Activated T-helper 2 cell treated with anti-CD3 and anti-CD28 coated beads, Interferon-gamma antibody, Interleukin-2, Interleukin-4, amounts not matched to agents 10 μg/mL and 5 μg/mL and 100 μg/mL, durations not matched to agents 14 hours and 24 hours and 36 hours (primary cell): ENCODE measurements at places on chromosomes 5 and 9.

GRCh38 chr5:14256026-14256690 is 113.0 kb downstream of the TRIO start:
- DNase-seq: no peak

DNA sequence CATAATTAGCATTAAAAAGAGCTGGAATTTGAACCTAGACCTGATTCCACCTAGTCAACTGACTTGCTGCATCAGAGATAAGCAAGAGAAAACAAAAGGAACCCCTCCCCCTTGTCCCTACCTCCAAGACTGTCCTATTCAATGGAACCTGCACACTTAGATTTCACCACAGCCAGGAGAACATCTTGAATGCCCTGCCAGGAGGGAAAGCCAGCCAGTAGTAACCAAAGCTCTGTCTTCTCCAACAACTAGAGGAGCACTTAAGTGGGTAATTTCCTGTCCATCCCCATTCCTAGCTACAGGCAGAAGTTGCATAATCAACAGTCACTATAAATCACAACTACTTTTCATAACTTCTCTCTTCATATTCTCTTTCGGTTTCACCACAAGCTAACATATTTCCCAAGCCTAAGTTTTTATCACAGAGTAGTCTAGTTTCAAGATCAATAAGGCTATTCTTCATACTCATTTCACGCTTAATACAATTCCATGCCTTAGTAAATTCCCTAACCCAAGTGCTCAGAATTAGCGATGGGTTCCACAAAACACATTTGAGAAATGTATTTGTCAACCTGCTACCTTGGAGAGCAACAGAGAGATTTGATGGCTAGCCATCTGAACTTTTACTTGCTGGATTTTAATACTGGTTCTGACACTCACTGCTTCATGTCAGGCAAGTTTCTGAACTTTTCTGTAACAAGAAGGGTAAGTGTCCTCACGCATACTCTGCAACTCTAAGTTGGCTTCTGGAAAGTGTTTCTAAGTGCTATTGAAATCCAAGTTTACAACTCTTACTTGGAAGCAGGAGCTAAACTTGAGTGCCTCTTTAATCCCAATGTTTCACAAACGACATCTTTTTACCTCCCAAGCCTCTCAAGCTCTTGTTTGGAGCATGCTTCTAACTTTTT is 2.0 kb downstream of the DENND1A start:
- no peak for DNase-seq

DNA sequence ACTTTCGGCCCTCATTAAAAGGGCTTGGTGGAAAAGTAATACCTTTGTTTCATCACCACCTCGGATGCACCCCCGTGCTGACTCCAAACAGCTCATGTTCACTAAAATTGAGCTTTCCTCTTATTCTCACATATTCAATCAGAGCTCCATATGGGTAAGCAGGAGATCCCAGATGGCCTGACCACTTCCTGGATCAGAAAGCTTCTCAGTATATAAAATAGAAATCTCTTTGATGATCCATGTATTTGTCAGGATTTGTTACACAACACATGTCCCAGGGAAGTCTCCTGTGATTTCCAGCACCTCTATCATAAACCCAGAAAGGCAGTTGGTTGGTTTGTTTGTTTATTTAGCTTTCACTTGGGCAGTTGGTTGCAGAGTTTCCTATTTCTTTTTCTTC is 402.0 kb downstream of the MLLT3 start:
- no peak for DNase-seq

- no peak for DNase-seq
Measured at GRCh38 chr9:136668983-136669790, 6.5 kb downstream of the EGFL7 start.

DNA sequence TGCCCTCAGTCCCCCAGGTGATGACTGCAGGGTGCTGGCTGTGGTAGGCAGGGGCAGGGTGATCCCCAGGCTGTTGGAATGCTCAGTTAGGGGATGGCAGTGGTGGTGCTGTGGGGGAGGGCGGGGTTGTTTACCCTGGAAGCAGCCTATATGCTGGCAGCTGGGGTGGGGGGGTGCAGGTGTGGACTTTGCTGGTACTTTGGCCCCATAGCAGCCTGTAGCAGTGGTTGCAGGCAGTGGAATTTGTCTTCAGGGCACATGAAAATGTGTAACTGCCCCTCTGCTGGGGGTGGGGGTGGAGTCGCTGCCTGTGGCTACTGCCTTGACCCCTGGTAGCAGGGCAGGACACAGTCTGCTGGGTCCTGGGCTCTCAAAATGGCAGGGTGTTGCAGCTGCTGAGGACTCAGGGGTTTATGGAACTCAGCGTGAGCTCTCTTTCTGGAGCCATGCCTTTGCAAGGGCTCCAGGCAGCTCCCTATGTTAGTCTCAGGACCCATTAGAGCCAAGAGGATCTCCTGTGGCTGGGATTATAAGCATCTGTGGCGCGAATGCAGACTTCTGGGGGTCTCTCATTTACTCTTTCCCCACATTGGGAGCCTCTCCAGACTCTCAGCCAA is 65.0 kb downstream of the RMI1 start:
- DNase-seq: no peak

GRCh38 chr5:120457839-120458507 is 6.1 kb upstream of the PRR16 start:
- peak; percentile 58 for DNase-seq

DNA sequence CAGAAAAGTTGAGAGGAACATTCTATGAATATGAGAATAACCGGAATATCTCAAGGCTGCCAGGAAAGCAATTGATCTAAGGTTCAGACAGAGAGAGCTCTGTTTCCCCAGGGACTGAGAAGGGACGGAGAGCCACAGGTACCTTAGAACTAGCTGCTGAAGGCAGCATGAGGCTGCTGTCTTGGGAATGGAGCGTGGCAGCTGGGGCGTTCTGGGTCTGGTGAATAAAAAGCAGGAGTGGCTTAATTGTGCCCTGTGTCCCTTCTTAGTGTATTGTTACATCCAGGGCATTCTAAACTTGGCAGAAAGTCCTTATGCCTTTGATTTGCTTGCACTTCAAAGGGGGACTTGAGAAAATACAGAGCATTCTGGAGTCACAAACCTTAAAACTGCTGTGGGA is 434.5 kb downstream of the KDM4C start:
- no peak for DNase-seq

DNA sequence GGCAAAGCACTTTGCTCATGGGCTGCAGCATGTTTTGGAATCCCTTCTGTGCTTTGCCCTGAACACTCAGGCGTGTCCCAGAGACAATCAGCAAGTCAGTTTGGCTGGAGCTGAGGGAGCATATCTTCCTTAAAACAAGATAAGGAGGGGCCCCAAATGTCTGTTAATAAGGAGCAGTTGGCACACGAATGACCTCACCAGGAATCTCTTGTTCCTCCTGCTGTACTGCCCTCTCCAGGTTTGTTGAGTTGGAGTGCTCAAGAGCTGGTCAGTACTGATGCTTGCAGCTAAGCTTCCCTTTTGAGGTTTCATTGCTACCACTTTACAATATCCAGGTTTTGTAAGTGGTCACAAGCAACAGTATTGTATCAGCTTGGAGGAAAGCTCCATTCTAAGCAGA is 101.3 kb upstream of the EGFLAM start:
- no peak for DNase-seq

DNA sequence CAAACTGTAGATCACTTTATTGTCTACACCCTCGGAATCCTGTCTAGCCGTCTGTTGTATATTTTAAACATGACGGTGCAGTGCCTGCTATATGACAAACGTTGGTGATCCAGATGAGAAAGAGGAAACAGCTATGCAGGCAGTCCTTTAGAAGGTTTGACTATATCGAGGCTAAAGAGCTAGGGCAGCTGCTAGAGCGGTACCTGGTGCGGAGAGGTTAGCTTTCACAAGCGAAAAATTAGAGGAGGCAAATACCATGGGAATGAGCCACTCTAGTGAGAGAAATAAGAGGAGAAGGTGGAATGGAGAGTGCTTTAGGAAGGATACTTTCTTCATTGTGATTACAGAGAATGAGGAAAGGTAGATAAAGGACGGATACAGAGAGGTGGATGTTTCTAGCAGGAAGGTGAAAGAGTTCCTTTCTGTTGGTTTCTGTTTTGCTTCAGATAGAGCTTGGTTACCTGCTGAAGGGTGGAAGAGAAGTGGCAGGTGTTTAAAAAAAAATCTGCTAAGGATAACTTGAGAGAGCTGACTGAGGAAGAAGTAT is 959 bp upstream of the FBXL17 start:
- DNase-seq: no peak

DNA sequence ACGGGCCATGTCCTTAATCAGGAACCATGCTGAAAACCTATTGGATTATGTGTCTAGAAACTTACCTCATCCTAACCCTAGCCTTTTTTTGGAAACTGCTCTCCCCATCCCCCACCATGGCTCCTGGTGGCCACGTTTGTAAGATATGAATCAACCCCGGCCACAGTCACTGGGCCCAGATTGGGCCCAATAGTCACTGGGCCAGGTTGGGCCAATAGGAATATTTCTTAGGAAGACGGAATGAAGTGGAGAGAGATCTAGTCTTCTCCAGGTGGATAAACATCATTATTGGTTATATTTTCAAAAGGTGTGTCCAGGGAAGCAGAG is 468.7 kb downstream of the ARHGEF28 start:
- DNase-seq: no peak

DNA sequence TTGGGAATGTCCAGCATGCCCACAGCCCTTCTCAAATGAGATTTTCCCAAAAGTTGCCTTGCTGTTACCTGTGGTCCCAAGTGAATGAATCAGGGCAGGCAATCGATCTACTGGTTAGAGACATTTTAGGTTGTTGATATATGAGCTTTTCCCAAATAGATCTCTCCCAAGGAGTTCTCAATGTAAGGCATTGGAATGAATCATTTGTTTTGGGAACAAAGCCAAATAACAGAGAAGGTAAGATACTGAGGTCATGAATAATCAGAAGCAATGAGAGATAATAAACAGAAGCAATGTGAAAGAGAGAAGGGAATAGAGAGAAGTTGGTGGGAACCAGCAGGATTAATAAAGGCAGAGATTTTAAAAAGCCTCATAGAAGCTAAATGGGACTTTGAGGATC is 93.6 kb upstream of the FER start:
- no peak for DNase-seq

DNA sequence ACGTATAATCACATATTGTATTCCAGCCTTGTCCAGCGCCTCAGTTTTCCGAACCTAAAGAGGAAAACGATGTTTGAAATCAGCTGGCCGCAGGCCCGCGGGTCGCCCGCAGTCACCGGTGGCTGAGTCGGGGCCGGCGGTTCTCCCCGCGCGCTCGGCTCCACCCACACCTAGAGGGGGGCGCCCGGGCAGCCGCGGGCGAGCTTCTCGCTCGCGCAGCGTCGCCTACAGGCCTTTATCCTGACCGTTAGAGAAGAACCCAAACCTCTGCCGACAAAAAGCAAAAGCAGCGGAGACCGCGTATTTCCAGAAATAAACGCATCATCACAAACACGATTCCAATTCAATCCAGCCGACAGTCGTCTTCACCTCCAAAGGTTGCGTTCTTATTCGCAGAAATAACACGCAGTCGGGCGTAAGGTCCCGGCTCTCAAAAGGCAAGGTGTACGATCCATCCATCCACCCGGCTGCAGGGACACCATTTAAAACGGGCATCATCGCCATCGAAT is 725 bp upstream of the NIPBL start:
- DNase-seq: peak; percentile 72

DNA sequence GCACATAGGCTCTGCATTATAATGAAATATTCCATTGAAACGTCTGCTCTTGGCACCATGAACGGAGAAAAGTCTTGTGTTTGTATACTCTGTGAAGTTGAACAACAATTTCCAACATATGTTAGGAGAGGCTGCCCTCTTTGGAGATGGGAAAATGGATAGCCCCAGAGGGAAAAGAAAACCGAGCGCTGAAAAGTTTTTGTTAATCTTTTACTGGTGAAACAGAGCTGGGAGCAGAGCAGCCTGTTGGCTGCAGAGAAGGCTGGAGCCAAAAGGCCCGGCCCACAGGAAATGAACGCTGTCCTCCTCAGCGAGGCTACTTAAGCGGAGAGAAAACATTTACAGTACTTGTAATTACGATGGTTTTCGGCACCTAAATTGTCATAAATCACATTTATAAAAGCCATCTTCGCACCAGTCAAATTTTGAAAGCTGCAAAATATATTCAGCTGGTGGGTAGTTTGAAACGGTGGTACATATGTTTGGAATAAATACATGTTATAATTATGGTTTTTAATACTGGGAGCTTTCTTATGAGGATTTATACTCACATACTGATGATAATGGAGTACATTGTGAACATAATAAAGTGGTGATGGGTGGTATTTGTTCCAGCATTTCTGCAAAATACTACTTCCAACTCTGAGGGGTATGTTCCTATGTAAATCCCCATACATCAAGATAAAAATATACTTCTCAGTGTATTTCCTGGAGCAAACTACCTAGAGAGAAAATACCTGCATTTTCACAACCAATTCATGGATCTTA is 129.6 kb upstream of the CNTLN start:
- DNase-seq: no peak

- no peak for DNase-seq
Measured at GRCh38 chr5:79568632-79569190, 43.5 kb upstream of the TENT2 start.

GRCh38 chr5:67308988-67309688 is 112.5 kb upstream of the CD180 start:
- no peak for DNase-seq

DNA sequence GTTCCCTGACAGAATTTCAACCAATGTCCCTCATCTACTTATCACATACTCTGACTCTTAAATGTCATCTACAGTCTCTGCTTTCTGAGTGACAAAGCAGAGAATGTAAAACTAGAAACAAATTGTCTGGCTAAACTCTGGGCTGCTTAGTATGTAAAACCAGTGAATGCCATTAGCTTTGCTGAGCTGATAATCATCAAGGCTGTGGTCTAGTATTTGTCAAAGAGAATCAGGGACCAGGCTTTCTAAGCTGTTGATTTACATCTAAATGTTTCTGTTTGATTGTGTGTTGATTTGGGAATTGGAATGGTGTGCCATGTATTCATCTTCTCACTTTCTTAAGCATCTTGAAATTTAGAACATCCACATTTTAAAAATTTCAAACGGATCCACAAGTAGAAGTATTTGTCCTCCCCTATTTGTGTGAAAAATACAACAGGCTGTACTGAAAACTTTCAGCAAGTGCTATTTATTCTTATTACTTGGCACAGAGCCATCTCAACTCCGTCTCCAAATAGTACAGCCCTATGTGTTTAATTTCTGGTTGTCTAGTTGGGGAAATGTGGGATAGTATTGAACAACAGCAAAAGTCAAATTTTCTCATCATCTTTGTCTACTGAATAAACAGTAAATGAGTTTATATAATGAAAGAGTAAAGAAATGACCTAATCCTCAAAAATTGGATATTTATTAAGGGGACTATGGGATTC is 251.5 kb downstream of the KCTD16 start:
- no peak for DNase-seq

- no peak for DNase-seq
Measured at GRCh38 chr9:16661816-16662215, 208.7 kb downstream of the BNC2 start.

- DNase-seq: no peak
Measured at GRCh38 chr9:130537346-130538050, 41.9 kb upstream of the FUBP3 start.
